Mesendoderm (in vitro differentiated cells): ENCODE measurements at places on chromosomes 3 and 15.
A peak's percentile ranks its signal among the peaks of the same experiment; 100 is the strongest.

GRCh38 chr3:66858656-66859381 lies 139.3 kb upstream of the KBTBD8 start:
- H3K4me3 ChIP-seq = no peak overlapping the region
- DNase-seq = peak; percentile 73
- no peaks in the 10 kb centered on the region for H3K36me3 ChIP-seq
- no peaks in the 10 kb centered on the region for H3K27me3 ChIP-seq
- no peak overlapping the region for H3K27ac ChIP-seq

GRCh38 chr3:142623194-142623593 lies 27.0 kb downstream of the PLS1 start:
- H3K27me3 ChIP-seq = no peaks in the 10 kb centered on the region
- no peak overlapping the region for H3K4me3 ChIP-seq
- no peak for DNase-seq
- H3K27ac ChIP-seq = no peak overlapping the region

- no peaks in the 10 kb centered on the region for H3K36me3 ChIP-seq
- H3K27ac ChIP-seq = no peak overlapping the region
- H3K4me1 ChIP-seq = no peaks in the 10 kb centered on the region
- H3K27me3 ChIP-seq = no peaks in the 10 kb centered on the region
Measured at GRCh38 chr3:24389108-24390090, 105.3 kb downstream of the THRB start.

DNA sequence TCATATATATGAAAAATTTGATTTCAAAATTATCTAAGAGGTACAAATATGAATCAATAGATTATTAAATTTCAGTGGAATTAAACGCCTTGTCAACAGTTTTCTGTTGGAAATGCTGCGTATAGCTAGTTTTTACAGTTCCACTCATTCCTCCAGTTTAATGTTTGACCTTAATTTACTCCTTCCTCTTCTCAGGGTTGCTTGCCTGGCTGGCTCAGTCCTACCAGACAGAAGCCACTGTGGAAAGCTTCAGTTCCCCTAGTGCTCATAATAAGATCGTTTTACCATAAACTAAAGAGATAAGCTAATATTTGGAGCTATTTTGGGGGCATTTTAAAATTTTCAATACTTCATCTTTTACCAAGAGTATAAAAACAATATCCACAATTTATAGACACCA lies 22.8 kb downstream of the EMC7 start:
- no peak overlapping the region for H3K27ac ChIP-seq
- H3K4me3 ChIP-seq = no peak overlapping the region
- no peaks in the 10 kb centered on the region for H3K36me3 ChIP-seq
- H3K4me1 ChIP-seq = no peaks in the 10 kb centered on the region

DNA sequence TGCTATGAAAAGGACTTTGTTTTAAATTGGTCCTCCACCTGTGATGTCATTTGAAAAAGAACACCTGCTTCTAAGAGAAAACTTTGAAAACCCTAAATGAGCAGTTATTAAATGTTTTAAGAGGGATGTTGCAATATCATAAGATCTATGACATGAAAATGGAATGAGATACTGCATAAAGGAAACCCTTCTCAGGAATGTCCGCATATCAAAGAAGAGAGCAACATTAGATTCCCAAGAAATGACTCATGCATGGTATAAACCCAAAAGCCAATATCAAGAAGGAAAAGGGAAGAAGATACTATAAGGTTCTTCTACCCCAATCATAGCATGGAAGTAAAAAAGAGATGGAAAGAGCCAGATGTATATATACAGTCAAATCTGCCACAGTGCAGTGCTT lies 627.5 kb upstream of the LMCD1 start:
- DNase-seq = peak; percentile 57
- H3K27ac ChIP-seq = no peak overlapping the region
- no peaks in the 10 kb centered on the region for H3K4me1 ChIP-seq
- H3K36me3 ChIP-seq = no peaks in the 10 kb centered on the region
- no peak overlapping the region for H3K4me3 ChIP-seq

DNA sequence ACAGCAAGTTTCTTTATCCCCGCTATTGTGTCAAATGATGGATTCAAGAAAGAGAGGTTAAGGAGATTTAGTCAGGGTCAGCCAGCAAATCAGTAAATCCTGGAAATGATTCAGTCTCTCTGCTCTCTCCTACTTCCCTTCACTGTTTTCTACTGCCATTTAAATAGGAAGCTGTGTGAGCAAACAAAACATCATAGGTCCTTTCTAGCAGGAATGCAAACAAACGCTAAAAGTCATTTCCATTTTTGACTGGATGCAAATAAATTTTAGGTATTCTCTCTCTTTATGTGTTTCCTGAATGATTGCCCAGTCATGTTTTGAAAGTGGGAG lies 299.4 kb upstream of the RORA start:
- no peaks in the 10 kb centered on the region for H3K36me3 ChIP-seq
- no peak overlapping the region for H3K4me3 ChIP-seq
- H3K4me1 ChIP-seq = peaks cover 3% of the 10 kb centered on the region
- no peak overlapping the region for H3K27ac ChIP-seq
- no peaks in the 10 kb centered on the region for H3K27me3 ChIP-seq

GRCh38 chr15:89874926-89875564 lies 18.7 kb downstream of the AP3S2 start:
- H3K27me3 ChIP-seq = no peaks in the 10 kb centered on the region
- H3K36me3 ChIP-seq = peaks cover 5% of the 10 kb centered on the region
- peak; percentile 75 for DNase-seq
- H3K4me3 ChIP-seq = no peak overlapping the region
- no peak overlapping the region for H3K27ac ChIP-seq
- no peaks in the 10 kb centered on the region for H3K4me1 ChIP-seq

DNA sequence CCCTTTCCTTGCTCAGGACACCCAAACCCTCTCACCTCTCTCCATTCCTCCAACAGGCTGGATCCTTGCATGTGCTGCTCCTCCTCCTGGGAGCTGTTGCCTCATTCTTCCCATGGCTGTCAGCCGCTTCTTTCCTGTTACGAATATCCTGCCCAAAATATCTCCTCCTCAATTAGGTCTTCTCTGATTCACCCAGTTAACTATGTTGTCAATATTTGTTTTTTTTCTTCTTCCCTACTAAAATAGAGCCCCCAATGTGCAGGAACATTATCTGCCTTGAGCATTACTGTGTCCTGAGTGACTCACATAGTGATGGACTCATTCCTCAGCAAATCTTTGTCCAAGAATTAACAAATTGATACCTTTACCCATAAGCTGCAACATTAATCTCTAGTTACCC lies 357.2 kb downstream of the CLSTN2 start:
- no peak overlapping the region for H3K27ac ChIP-seq
- no peak for DNase-seq
- no peaks in the 10 kb centered on the region for H3K4me1 ChIP-seq
- H3K4me3 ChIP-seq = no peak overlapping the region
- no peaks in the 10 kb centered on the region for H3K27me3 ChIP-seq

DNA sequence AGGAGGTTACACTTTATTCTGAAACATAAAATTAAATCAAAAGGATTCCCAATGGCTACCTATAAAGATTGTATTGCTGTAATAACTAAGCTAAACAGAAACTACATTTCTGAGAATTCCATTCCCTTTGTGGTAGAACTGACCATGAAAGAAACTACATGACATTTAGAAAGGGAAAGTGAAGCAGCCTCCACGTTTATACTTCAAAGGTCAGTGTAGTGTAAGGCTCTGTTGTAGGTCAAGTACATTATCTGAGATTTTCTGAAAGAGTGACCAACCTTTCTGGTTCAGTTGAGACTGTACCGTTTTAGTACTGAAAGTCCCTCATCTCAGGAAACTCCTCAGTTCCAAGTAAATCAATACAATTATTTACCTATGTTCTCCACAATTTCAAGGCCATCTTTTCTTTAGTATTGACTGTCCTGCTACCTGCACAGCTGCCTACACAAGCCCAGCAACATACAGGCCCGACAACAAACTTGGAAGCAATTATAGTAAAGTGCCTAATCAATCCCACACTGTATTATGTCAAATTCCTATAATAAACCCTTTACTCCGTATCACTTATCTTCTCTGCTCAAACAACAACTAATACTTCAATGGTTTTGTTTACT lies 343.0 kb downstream of the PLOD2 start:
- no peaks in the 10 kb centered on the region for H3K27me3 ChIP-seq
- H3K4me3 ChIP-seq = no peak overlapping the region
- no peak overlapping the region for H3K27ac ChIP-seq
- H3K4me1 ChIP-seq = no peaks in the 10 kb centered on the region
- H3K36me3 ChIP-seq = no peaks in the 10 kb centered on the region

- no peak overlapping the region for H3K4me3 ChIP-seq
- H3K4me1 ChIP-seq = no peaks in the 10 kb centered on the region
- no peaks in the 10 kb centered on the region for H3K36me3 ChIP-seq
- H3K27ac ChIP-seq = no peak overlapping the region
- no peaks in the 10 kb centered on the region for H3K27me3 ChIP-seq
Measured at GRCh38 chr15:69100821-69101220, 59.6 kb upstream of the GLCE start.

GRCh38 chr3:15726043-15726442 lies 71.7 kb downstream of the ANKRD28 start:
- H3K36me3 ChIP-seq = no peaks in the 10 kb centered on the region
- H3K4me1 ChIP-seq = no peaks in the 10 kb centered on the region
- no peak overlapping the region for H3K27ac ChIP-seq
- no peak overlapping the region for H3K4me3 ChIP-seq

DNA sequence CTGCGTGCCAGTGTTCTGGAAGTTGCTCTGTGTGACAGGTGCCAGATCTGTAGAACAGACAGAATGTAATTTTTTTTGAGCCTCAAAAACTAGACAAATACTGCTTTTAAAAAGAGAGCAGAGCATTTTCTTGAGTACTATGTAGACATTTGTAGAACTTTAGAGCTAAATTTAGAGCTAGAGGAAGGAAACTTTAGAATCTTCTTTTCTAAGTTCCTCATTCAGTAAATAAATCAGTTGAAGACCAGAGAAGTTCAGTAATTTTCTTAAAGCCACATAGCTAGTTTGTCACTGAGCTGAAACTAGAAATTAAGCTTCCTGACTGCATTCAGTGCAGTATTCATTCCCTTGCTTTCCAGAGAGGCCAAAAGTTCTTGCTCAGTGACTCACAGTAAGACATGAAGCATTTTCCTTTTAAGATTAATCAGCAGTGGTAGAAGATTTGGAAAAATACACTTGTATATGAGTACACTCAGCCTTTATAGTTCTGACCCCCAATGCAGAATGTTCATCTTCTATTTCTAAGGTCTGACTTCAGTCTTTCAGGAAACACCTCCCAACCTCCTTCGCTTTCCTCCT lies 83.6 kb upstream of the TSEN2 start:
- H3K4me3 ChIP-seq = no peak overlapping the region
- no peaks in the 10 kb centered on the region for H3K27me3 ChIP-seq
- no peak for DNase-seq
- no peak overlapping the region for H3K27ac ChIP-seq
